Hindlimb muscle (tissue), 1 donor: ENCODE measurements at places on chromosomes 11 and 22. TPM values are rescaled to one million over a fixed set of nuclear protein-coding genes. Genes with fewer than 3 reads are reported as not detected.

- no peak for DNase-seq
These were observed 125.7 kb downstream of the DYNC2H1 start for GRCh38 chr11:103234974-103235373.

- DNase-seq = no peak
These were observed 64.7 kb downstream of the DHCR7 start for GRCh38 chr11:71383461-71383860.

GRCh38 chr11:111347723-111348115 lies 31.4 kb downstream of the POU2AF1 start:
- DNase-seq = no peak

DNA sequence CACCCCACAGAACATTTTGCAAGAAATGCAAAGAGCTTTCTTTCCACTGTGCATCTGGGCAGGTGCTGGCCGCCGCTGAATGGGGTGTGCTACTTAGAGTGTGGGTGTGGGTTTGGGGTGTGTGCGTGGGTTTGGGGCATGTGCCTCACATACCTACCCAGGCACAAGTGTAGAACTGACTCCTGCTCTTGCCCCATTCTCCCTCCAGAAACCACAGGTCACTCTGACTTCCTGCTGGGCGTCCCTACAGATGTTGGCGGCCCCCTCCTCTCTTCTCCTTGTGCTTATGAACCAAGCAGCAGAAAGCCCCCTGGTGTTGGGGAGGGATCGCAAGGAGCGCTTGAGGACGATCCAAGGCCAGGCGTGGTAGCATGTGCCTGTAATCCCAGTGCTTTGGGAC lies 63.9 kb downstream of the GRIK4 start:
- DNase-seq = no peak

DNA sequence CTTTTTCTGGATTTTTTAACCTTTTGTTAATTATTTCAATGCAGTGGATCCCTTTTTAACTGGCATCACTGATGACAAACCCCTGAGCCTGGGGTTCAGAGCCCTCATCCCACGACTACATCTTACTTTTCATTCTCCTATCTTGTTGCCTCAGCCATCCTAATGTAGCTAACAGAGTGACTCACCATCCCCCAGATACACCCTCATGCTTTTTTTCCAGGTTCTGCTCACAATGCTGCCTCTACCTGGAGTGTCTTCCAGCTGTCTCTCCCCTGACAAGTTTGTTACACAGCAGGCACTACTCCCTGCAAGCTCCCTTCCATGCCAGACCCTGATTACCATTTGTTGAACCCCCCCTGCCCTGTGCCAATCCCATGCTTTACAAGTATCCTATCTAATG lies 135.4 kb downstream of the NCAM1 start:
- DNase-seq = no peak

The ZW10 gene
- 14.5 TPM for polyA plus RNA-seq

- DNase-seq = no peak
These were observed 6.2 kb downstream of the ANO1 start for GRCh38 chr11:70084046-70084984.

- peak; percentile 85 for DNase-seq
These were observed 13.1 kb downstream of the B3GNT6 start for GRCh38 chr11:77047007-77047927.

- peak; percentile 18 for DNase-seq
These were observed 6.0 kb downstream of the MALAT1 start for GRCh38 chr11:65504674-65505465.

The NRIP3 gene
- polyA plus RNA-seq = 1.3 TPM

The KCNC1 gene
- 2.4 TPM for polyA plus RNA-seq

- no peak for DNase-seq
These were observed 9.6 kb downstream of the OR5A2 start for GRCh38 chr11:59416613-59417012.
